GM23248 (cell line): ENCODE measurements at places on chromosomes 7 and 10.
A peak's percentile ranks its signal among the peaks of the same experiment; 100 is the strongest.

- no peak for DNase-seq
Measured at GRCh38 chr10:62457598-62457997, 83.4 kb downstream of the ZNF365 start.

- peak; percentile 63 for DNase-seq
Measured at GRCh38 chr7:11182736-11183135, 209.1 kb downstream of the PHF14 start.

- no peak for DNase-seq
Measured at GRCh38 chr10:71582506-71583475, 136.8 kb downstream of the C10orf105 start.

DNA sequence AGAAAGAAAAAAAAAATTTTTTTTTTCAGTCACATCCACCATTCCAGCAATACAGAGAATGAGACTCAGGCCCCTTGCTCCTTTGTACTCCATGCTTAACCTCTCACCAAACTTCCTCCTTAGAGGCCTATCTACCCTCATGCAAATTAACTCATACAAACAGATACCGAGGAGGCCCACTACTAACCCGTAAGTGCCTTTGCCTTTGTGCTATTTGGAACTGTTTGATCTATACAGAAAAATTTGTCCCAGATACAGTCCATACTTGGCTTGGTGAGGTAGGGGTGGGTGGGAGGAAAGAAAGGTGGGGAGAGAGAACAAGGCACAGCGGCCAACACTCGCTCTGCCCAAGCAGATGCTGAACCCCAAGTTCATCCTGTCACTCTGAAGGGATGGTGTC, 87.8 kb upstream of the DUSP5 start:
- DNase-seq = peak; percentile 13

DNA sequence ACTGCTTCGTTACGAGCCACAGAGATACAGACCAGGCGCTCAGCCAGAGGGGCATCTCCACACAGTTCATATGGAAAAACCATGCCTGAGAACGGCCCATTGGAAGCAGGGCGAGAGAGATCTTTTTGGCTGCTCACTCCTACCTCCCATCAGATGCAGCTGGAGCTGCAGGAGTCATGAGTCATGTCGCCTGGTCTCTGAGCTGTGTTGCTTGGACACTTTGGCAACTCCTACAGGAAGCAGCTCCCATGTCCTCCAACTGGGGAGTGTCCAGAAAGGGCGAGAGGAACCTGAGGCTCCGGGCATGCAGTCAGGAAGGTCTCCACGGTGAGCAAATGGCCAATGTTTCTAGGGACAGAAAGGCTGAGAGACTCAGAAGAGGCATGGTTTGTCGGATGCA, 24.9 kb downstream of the INSIG1 start:
- DNase-seq = peak; percentile 55

- DNase-seq = no peak
Measured at GRCh38 chr7:122710916-122711315, 8.2 kb upstream of the RNF148 start.

- peak; percentile 33 for DNase-seq
Measured at GRCh38 chr7:76280408-76280807, 22.1 kb upstream of the HSPB1 start.

GRCh38 chr7:39145935-39146334, 168.2 kb downstream of the POU6F2 start:
- DNase-seq = no peak

GRCh38 chr7:68394131-68394530, 1204.1 kb upstream of the AUTS2 start:
- no peak for DNase-seq
